ENCODE measurements at places on chromosomes 2 and 18.

GRCh38 chr2:177256695-177257094 is 7.8 kb downstream of the NFE2L2 start:
- DNase-seq: no peak

DNA sequence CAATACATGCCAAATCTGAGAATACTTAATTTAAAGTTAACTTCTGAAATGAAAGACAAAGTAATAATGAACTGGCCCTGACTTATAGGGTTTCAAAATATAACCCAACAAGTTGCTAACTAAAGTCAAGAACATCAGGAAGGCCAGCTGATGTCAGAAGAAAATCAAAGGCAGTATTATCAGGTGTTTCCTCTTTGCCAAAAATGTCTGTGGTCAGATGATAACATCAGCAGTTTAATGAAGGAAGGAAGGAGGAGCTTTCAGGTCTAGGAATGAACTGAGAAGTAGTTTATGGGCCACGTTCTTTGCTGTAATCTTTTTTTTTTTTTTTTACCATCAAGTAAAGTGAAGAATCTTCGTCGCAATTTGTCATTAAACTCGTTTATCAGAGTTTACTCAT is 40.9 kb downstream of the CDH2 start:
- no peak for DNase-seq

DNA sequence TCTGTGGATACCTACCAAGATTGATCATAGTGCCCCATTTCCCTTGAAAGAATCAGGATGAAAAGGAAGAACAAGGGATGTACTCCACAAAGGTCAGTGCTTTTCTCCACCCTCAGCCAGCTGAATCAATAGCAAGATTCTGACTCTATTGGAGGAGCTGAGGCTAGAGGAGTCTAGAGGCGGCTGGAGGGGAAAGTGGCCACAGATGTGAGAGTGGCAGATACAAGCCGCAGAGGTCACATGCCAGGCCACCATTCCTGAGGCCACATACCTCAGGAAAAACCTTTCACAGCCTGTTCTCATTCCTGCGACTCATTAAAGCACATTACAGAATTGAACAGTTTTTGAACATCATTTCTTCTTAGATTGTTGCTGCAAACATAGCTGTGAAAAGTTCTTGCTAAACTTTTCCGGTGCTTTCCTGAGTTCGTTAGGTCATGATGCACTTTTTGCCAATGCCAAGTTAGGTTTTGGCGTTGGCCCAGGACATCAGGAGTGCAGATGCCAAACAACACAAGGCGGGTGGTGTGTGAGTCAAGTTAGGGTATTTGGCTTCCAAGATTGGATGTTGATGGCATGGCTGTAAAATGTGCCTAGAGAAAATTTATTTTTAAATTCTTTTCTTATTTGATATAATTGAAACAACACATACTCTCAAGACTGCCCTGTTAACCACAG is 160.7 kb upstream of the SP5 start:
- no peak for DNase-seq

- no peak for DNase-seq
Measured at GRCh38 chr2:226306969-226307368, 492.7 kb downstream of the IRS1 start.

DNA sequence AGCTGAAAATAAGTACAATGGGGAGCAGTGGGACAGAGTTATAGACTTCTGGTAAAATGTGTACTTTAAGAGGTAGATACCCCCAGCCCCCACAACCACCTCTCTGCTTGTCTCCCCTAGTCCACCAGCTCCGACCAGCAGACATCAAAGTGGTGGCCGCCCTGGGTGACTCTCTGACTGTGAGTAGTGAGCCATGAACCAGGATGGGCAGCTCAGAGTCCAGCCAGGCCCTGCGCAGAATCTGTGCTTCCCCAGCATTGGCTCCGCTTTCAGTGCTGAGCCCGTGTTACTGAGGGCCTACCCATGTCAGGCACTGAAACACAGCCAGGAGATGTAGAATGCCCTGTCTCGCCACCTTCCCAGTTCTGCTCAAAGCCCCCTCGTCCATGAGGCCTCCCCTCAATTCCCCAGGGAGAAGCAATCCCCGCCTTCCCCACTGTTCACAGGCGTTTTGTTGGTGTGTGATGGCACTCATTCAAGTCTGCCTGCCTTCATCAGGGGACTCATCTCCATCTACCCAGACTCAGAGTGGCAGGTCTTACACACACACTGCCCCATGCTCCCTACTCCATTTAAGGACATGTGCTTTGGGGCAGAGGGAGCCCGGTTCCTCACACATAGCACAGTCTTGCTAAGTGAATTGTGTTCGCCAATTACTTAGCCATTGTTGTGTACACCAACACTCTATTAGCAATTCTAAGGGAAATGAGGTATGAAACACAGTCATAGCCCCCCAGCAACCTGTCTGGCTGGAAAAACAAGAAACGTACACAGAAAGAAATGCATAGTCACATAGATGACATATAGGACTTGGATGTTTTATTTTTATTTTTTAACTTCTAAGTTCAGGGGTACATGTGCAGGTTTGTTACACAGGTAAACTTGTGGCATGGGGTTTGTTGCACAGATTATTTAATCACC is 122.6 kb downstream of the PLB1 start:
- no peak for DNase-seq

DNA sequence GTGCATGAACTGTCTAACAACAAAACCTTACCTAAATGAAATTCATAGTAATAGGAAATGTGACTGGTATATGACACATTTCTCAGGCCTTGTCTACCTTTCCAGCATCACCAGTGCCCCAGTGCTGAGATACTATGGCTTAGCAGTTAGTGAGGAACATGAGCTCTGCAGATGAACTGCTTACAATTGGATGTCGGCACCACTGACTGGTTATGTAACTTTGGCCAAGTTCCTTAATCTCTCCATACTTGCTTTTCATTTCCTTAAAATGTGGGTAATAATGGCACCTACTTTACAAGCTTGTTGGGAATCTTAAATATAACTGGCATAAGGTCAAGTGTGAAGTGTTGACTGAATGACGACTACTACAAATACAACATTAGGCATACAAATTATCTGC is 136.3 kb downstream of the OLA1 start:
- no peak for DNase-seq

- DNase-seq: no peak
Measured at GRCh38 chr2:170462433-170463205, 252.5 kb upstream of the SP5 start.

DNA sequence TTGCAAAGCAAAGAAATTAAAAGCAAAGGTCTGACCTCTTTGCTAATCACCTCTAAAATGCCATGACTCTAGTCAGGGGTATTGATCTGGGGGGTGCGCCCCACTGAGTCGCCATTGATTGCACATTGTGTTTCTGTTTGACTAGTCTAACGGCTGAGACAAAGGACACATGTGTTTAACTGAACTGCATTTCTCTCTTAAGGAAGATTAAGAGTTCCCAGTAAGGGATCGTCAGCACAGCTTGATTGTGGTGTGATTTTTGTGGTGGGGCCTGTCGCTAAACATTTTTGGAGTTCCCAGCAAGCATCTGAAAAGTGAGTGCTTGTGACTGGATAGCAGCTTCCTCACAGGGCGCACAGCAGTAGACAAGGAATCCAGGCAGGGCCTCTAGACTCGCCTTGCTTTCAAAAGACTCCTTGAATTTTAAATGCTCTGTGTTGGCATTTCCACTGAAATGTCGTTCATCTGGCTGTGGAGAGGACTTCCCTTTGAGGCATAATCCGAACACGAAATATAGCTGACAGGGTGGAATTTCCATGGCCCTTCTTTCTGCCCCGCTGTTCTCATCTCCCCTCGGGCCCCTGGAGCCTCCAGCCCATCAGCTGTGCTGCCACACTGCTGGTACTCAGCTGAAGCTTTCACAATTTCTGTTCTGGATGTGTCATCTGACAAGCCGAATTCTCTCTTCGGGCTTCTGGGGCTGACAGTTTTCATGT is 126.3 kb downstream of the FAM168B start:
- DNase-seq: no peak

GRCh38 chr2:196511258-196512168 is 128.0 kb upstream of the CCDC150 start:
- no peak for DNase-seq

DNA sequence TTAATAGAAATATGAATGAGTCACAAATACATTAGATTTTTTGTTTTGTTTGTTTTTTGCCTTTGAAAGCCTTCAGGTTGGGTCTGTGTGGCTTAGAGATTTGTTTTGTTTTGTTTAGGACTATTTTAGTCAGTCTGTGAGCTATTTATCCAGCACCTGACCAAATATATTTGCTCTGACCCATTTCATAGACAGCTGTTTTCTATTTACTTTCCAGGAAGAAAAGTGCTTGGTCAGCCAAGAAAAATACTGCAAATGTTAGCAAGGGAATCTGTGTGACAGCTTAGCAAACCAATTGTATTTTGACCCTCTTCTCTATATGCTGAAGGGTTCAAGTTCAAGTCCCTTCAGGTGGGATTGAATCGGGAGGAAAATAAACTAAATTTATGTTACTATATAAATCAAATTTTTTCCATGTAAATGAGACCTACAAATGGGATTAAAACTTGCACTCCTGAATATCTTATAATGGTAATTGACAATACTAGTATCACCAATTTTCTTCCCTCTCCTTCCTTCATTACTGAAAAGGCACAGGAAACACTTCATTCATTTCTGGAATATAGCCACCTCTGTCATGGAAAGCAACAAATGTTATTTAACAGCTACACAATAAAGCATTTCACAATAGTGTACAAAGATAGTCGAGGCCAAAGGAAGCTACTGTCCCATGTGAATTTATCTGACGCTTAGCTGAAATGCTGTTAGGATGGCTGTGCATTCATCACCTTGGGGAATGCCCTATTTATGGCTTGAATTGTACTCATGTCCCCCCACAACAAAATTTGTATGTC is 23.1 kb upstream of the KLF7 start:
- DNase-seq: no peak

GRCh38 chr18:3649135-3649632 is 199.2 kb downstream of the TGIF1 start:
- DNase-seq: no peak

- no peak for DNase-seq
Measured at GRCh38 chr2:11821705-11822104, 75.3 kb downstream of the LPIN1 start.

DNA sequence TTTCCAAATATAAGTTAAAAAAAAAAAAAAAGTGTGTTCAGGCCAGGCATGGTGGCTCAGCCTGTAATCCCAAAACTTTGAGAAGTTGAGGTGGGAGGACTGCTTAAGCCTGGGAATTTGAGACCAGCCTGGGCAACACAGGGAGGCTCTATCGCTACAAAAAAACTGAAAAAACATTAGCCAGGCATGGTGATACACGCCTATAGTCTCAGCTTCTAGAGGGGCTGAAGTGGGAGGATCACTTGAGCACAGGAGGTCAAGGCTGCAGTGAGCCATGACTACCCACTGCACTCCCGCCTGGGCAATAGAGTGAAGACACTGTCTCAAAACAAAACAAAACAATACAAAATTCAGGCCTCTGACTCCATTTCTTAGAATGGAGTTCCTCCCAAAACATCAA is 9.2 kb downstream of the USP37 start:
- no peak for DNase-seq

DNA sequence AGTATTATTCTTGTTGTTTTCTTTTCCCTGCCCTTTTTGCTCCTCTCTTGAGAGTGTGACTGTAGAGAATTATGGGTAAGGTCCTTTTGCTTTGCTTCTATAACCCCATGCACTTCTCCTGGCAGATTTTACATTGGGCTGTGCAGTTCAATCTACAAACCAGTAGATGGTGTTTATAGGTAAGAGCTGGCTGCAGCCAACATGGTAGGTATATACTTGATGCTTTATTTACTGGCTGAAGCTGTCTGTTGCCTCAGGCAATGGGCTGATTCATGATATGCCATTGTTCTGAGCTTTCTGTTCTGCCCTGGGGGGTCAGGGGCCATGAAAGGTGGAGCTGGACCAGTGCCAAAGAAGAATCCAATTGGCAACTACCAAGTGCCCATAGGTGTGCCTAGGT is 48.3 kb upstream of the MYL1 start:
- no peak for DNase-seq

- DNase-seq: no peak
Measured at GRCh38 chr18:57834616-57835015, 31.5 kb upstream of the ATP8B1 start.

GRCh38 chr2:233271693-233272092 is 20.2 kb downstream of the ATG16L1 start:
- no peak for DNase-seq

- DNase-seq: no peak
Measured at GRCh38 chr18:61643884-61644647, 248.7 kb downstream of the RNF152 start.

GRCh38 chr2:200130762-200131166 is 175.4 kb downstream of the MAIP1 start:
- no peak for DNase-seq

DNA sequence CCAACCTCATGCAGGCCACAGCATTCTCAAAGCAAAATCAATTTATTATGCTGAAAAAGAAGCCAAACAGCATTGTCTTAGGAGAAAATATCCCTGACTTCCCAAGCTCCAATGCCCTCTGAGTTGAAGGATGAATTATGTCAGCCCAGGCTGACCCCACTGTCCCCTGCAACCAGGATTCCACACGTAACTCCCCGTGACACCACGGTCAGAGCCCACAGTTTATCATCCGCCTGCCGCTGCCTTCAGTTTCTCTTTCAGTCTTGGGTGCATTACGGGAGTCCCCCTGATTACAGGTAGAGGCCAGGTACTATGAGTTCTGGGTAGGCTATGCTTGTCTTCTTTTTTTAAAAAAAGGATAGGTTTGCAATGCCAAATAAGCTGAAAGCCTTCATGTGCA is 244.2 kb downstream of the MYT1L start:
- DNase-seq: no peak

DNA sequence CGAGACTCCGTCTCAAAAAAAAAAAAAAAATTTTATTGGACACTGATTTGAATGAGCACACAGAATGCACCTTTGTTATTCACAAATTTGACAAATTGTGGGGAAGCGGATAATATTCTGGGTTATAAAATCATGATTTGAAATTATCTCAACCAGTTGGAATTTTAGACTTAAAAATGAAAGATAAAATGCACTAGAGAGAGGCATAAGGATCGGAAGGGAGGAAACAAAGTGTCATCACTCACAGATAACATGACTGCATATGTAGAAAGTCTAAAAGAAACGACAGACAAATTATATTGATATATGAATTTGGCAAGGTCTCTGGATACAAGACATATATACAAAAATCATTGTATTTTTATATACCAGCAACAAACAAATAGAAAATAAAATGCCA is 70.6 kb downstream of the CD28 start:
- DNase-seq: no peak

DNA sequence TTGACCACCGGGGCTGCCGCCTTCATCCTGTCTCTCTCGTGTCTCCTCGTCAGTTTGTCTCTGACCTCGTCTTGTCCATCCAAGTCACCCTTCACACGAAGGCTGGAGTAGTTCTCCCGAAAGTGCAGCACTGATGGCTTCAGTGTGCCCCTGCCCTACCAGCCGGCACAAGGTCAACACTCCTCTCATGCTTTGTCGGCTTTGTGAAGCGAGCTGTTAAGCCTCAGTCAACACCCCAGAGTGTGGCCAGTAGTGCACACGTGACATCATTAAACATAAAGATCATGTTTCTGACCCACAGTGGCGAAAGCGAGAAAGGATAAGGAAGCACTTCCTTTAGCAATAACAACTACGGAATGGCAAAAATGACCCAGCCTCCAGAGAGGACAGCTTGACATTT is 23.2 kb downstream of the ACKR3 start:
- DNase-seq: no peak

GRCh38 chr18:28176948-28177827 is at the start of gene CDH2:
TSS of gene CDH2 (minus strand) at chr18:28177130. CDS start at chr18:28177022, 108 bp downstream.
- peak; percentile 8 for DNase-seq
